ENCODE measurements at places on chromosomes 13 and 19.

GRCh38 chr13:73732350-73732749, 401.9 kb downstream of the KLF12 start:
- DNase-seq, result no peak

DNA sequence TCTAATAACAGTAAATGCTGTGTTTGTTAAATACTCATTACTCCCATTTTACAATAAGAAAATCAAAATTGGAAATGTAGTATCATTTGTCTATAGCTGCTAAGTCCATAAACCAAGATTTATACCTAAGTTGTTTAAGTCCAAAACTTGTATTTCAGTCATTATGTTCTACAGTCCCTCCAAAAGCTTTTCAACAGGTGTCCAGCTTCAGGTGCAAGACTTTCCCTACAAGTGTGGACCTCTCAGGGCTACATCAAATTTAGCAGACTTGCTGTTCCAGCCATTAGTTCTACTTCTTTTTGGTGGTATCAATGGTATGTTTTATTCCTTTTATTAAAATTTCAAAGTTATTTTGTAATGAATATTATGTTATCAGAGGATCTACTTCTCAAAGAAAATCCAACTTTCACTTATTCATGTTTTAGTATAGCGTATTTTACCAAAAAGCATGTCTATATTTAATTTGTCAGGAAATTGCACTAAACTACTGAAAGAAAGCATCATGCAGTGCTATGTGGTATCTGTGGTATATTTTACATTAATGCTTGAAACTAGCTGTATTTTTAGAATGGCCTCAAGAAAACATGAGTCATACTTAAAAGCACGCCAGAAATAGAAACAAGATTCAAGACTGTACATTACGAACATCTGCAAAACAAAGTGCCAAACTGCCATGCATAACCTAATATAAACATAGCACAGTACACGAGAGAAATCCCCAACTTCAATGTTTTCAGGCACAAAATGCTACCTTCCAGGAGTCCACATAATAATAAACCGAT, 44.5 kb downstream of the VWA8 start:
- no peak for DNase-seq

- DNase-seq, result no peak
Observed at GRCh38 chr13:94031609-94032008, 447.9 kb downstream of the DCT start.

GRCh38 chr13:53201454-53202225, 173.0 kb downstream of the OLFM4 start:
- no peak for DNase-seq

GRCh38 chr19:56162258-56162657, 13.6 kb upstream of the GALP start:
- no peak for DNase-seq

Data from NCI-H748 treated with DMSO at 0.1 percent for 48 hours (cell line).